ENCODE measurements at places on chromosomes 11 and 22.

GRCh38 chr11:2317354-2318050 lies 15.7 kb downstream of the TSPAN32 start:
- no peak overlapping the region for H3K27ac ChIP-seq
- no peaks in the 10 kb centered on the region for H3K36me3 ChIP-seq
- H3K27me3 ChIP-seq, result peaks cover 39% of the 10 kb centered on the region
- DNase-seq, result peak; percentile 19

GRCh38 chr22:49942565-49943404 lies 17.8 kb upstream of the PIM3 start:
- no peak for DNase-seq
- peaks cover 2% of the 10 kb centered on the region for H3K36me3 ChIP-seq
- no peak overlapping the region for H3K27ac ChIP-seq
- peaks cover 19% of the 10 kb centered on the region for H3K4me1 ChIP-seq
- H3K4me3 ChIP-seq, result no peak overlapping the region

DNA sequence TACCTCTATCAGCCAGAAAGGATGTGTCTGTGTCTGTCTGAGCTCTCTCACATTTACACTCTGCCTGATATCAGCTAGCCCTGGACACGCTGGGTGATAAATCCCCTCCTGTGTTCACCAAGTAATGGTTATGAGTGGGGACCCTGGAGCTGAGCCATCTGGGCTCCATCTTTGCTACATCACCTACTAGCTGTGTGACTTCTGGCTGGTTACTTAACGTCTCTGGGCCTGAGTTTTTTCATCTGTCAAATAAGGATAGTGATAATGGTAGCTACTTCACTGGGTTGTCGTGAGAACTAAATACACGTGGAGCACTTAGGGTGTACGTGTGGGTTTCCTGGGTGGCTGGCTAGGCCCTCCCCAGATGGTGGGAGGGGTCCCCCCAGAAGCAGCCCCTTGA lies 22.9 kb downstream of the UQCR10 start:
- H3K27me3 ChIP-seq, result no peaks in the 10 kb centered on the region
- H3K4me3 ChIP-seq, result no peak overlapping the region
- no peak for DNase-seq

- H3K4me3 ChIP-seq, result no peak overlapping the region
- peak; percentile 70 for DNase-seq
- H3K27me3 ChIP-seq, result peaks cover 4% of the 10 kb centered on the region
These were observed 252.0 kb downstream of the CTTN start for GRCh38 chr11:70650075-70650909.

GRCh38 chr11:130272336-130272735 lies 42.4 kb downstream of the ZBTB44 start:
- DNase-seq, result no peak
- H3K27ac ChIP-seq, result no peak overlapping the region
- no peaks in the 10 kb centered on the region for H3K27me3 ChIP-seq

- no peak overlapping the region for H3K27ac ChIP-seq
- H3K4me3 ChIP-seq, result no peak overlapping the region
- H3K36me3 ChIP-seq, result no peaks in the 10 kb centered on the region
- no peaks in the 10 kb centered on the region for H3K27me3 ChIP-seq
These were observed 12.4 kb upstream of the SYN3 start for GRCh38 chr22:33070600-33070999.

- no peaks in the 10 kb centered on the region for H3K36me3 ChIP-seq
- peaks cover 79% of the 10 kb centered on the region for H3K27me3 ChIP-seq
These were observed 60.2 kb downstream of the PDE2A start for GRCh38 chr11:72613977-72614376.

- H3K4me1 ChIP-seq, result peaks cover 11% of the 10 kb centered on the region
- no peak for DNase-seq
- peaks cover 60% of the 10 kb centered on the region for H3K36me3 ChIP-seq
- peak overlapping the region; percentile 22 for H3K27ac ChIP-seq
These were observed 59.2 kb downstream of the KCNJ1 start for GRCh38 chr11:128807909-128808308.

DNA sequence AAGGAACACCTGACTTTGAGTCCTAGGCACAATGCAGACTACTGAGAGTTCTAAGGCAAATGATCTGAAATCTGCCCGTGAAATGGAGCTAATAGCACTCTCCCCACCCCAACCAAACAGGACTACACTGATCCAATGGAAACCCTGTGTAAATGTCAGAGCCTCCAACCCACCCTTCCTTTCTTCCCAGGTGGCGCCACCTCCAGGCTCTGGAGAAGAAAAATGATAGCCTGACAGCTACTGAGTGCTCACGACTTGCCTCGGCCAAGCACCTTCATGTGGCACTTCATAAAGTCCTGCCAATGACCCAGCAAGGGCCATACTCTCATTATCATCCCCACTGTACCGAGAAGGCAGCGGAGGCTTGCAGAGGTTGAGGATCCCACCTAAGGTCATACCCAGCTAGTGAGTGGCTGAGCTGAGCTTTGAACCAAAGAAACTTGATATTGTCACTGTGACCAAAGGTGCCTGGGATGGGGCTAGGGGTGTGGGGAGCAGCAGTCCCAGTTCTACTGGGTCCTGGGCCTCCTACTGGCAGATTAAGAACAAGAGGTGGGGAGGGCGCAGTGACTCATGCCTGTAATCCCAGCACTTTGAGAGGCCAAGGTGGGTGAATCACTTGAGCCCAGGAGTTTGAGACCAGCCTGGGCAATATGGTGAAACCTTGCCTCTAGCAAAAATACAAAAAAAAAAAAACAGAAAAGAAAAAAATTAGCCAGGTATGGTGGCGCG lies 20.5 kb downstream of the TST start:
- DNase-seq, result peak; percentile 20
- H3K27me3 ChIP-seq, result peaks cover 56% of the 10 kb centered on the region
- H3K27ac ChIP-seq, result no peak overlapping the region
- H3K4me3 ChIP-seq, result no peak overlapping the region
- H3K4me1 ChIP-seq, result no peaks in the 10 kb centered on the region
- H3K36me3 ChIP-seq, result no peaks in the 10 kb centered on the region

DNA sequence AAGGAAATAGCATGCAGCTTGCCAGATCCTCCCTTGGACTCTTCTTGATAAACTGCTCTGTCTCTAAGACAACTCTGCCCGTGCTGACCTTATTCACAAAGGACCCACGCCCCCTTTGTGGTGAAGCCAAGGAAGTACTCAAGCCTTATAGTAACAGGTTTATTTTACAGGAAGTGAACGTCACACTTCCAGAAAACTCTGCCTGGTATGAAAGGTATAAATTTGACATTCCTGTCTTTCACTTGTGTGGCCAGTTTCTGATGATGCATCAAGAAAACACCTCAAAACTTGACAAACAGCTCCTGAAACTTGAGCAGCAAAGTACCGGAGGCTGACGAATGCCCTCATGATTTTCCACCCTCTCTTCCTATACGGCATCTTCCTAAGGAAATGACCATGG lies 12.5 kb upstream of the PELI3 start:
- no peak overlapping the region for H3K4me3 ChIP-seq
- H3K36me3 ChIP-seq, result no peaks in the 10 kb centered on the region
- peaks cover 17% of the 10 kb centered on the region for H3K4me1 ChIP-seq
- DNase-seq, result no peak
- H3K27me3 ChIP-seq, result peaks cover 20% of the 10 kb centered on the region

DNA sequence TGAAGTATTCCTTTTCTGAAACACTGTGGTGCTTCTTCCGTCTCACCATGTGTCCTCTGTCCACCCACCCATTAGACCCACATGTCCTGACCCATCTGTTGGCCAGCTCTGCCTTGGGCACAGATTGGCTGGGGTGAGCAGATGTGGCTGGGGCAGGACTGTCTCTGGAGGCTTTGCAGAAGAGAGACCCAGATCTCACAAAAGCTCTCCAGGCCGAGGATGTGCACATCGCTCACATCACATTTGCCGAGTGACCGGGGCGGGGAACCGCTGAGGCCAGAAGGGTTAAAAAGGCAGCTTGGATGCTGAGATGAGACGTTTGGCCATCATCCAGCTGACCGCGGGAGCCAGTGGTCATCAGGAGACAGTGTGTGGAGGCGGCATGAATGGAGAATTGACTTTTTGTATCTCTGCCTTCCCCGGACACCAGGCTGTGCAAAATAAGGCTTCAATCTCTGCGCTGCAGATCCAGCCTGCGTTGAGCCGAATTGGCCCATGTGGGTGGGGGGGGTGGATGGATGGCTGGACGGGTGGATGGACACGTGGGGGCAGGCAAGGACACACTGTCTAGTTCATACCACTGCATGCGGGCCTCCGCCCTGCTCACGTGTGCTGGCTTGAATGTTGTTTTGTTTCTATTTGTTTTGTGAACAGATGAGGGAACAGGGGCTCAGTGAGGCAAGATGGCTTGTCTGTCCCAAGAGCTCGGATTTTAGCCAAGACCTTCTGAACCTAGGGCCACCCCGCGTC lies 6.1 kb downstream of the IFITM10 start:
- peaks cover 38% of the 10 kb centered on the region for H3K27me3 ChIP-seq
- H3K27ac ChIP-seq, result no peak overlapping the region
- H3K4me3 ChIP-seq, result no peak overlapping the region
- no peaks in the 10 kb centered on the region for H3K36me3 ChIP-seq
- no peaks in the 10 kb centered on the region for H3K4me1 ChIP-seq

- DNase-seq, result no peak
- no peaks in the 10 kb centered on the region for H3K27me3 ChIP-seq
These were observed 4.8 kb upstream of the VPS11 start for GRCh38 chr11:119062779-119063178.

- DNase-seq, result no peak
- no peaks in the 10 kb centered on the region for H3K27me3 ChIP-seq
- no peaks in the 10 kb centered on the region for H3K4me1 ChIP-seq
- no peak overlapping the region for H3K4me3 ChIP-seq
These were observed 98.8 kb downstream of the MSANTD4 start for GRCh38 chr11:105923252-105923651.

- peaks cover 13% of the 10 kb centered on the region for H3K36me3 ChIP-seq
- H3K4me1 ChIP-seq, result peaks cover 41% of the 10 kb centered on the region
- DNase-seq, result peak; percentile 82
- peak overlapping the region; percentile 99 for H3K27ac ChIP-seq
These were observed 10.7 kb upstream of the NLRP6 start for GRCh38 chr11:267491-267994.

GRCh38 chr11:61279934-61280659 lies 15.0 kb downstream of the VWCE start:
- H3K4me3 ChIP-seq, result no peak overlapping the region
- H3K4me1 ChIP-seq, result no peaks in the 10 kb centered on the region
- H3K27me3 ChIP-seq, result peaks cover 3% of the 10 kb centered on the region
- H3K36me3 ChIP-seq, result no peaks in the 10 kb centered on the region

DNA sequence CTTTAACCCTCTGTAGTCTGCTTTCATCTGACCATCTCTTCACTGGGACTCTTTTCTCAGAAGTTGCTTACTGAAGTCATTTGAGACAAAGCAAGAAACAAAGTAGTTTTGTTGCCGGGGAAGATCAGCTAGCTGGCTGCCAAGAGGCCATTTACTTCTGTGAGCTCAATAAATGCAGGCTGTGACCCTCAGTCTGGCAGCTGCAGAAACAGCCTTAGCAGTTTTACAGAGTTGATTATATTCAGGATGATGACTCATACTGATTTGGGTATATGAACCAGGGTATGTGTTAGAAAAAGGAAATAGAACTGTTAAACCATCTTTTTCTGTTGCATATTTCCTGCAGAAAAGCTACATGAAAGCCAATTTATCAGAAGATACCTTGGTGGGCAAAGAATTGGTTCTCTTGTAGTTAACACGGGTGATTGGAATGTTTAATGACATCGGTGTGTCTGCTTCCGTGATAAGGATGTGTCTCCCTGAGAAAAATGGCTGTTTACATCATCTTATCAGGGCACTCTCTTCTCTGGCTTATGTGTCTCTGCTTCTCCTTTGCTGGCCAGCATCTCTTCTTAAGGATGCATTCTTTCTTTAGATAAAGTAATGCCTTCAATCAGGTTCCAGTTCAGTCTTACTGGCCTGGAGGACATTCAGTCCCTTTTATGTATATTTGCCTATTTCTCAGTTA lies 18.5 kb downstream of the FIBIN start:
- H3K4me1 ChIP-seq, result no peaks in the 10 kb centered on the region
- no peaks in the 10 kb centered on the region for H3K27me3 ChIP-seq
- H3K36me3 ChIP-seq, result no peaks in the 10 kb centered on the region

DNA sequence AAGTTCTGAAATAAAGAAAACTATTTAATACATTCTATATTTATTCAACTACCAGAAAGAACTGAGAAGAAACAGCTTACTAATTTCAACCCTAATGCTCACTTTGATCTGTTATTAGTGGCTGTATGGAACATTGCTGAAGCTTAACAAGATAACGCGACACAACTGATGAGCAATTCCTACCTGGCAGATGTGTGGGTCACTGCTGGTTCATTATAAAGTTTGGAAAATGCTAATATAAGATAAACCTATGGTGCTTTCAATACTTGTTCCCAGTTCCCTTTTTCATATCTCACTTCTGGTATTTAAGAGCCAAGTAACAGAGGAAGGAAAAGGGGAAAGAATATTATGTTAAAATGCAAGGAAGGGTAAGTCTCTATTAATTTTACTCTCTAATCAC lies 10.5 kb downstream of the CTSC start:
- H3K36me3 ChIP-seq, result peaks cover 90% of the 10 kb centered on the region
- no peaks in the 10 kb centered on the region for H3K27me3 ChIP-seq
- peaks cover 84% of the 10 kb centered on the region for H3K4me1 ChIP-seq

DNA sequence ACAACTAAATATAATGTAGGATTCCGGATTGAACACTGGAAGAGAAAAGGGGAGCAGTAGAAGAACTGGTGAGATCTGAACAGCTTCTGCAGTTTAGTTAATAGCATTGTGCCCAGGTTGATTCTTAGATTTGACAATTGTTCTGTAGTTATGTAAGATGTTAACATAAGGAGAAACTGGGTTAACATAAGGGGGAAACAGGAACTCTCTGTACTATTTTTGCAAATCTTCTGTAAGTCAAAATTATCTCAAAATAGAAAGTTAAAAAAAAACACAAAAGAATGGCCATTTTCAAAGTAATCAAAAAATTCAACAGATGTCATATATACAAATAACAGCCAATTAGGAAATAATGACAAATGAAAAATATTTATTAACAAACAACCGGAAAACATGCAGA lies 18.7 kb upstream of the LRP5 start:
- DNase-seq, result no peak
- H3K36me3 ChIP-seq, result no peaks in the 10 kb centered on the region
- no peak overlapping the region for H3K27ac ChIP-seq
- peaks cover 25% of the 10 kb centered on the region for H3K27me3 ChIP-seq
- H3K4me3 ChIP-seq, result no peak overlapping the region

DNA sequence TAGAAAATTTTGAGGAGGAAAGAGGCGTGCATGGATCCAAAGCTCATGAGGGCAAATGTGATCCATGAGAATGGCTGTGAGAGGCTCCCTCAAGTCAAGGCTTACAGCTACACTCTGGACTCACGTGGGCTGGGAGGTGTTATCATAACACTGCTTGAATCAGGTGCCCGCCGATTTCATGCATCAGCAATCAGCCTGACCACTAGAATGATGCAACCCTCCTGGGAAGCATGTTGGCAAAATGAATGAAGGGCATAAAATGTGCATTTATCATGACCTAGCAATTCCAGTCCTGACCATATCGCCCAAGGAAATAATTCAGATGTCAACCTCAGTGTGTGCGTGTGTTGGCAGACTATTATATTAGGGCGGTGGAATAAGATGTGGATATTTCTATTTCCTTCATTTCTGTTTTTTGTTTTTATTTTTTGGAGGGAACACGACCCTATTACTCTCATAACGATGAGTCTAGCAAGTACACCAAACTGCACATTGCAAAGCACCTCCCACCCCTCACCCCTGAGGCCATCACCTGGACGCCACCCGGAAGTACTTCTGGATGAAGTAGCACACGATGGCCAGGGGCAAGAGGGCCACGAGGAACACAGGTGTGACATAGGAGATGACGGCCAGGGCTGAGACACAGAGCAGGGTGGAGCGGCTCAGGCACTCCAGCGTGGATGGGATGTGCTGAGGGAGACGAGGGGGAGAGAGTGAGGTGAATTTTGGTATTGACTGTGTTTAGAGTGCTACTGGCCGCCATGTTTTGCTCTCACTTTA lies 15.7 kb upstream of the KCNJ11 start:
- peaks cover 43% of the 10 kb centered on the region for H3K27me3 ChIP-seq
- peaks cover 9% of the 10 kb centered on the region for H3K4me1 ChIP-seq
- H3K4me3 ChIP-seq, result no peak overlapping the region
- H3K36me3 ChIP-seq, result no peaks in the 10 kb centered on the region

Measured in activated naive CD4-positive, alpha-beta T cell treated with anti-CD3 and anti-CD28 coated beads, Interleukin-2, amount 10 ng/mL, durations not matched to agents 7 days and 5 days (primary cell).